ENCODE measurements at places on chromosomes 3 and 15.

DNA sequence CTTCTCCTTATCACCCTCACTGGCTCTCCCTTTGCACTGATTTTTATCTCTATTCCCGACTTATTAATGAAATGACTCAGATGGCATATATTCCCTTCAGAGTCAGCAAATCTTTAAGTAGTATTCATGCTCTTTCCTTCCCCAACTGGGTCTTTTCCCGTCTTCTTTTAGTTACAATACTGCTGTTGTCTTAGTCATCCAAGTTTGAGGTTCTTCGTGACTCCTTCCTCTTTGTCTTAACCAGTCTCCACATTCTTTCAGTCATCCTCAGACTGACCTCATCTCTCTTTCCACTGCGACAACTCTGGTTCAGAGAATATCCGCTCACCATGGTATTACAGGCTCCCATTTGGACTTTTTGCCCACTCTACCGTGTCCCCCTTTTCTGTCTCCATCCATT, 12.4 kb downstream of the WDR5B start:
- no peak for DNase-seq

- DNase-seq, result no peak
Measured at GRCh38 chr3:134038071-134038491, 8.4 kb upstream of the SLCO2A1 start.

DNA sequence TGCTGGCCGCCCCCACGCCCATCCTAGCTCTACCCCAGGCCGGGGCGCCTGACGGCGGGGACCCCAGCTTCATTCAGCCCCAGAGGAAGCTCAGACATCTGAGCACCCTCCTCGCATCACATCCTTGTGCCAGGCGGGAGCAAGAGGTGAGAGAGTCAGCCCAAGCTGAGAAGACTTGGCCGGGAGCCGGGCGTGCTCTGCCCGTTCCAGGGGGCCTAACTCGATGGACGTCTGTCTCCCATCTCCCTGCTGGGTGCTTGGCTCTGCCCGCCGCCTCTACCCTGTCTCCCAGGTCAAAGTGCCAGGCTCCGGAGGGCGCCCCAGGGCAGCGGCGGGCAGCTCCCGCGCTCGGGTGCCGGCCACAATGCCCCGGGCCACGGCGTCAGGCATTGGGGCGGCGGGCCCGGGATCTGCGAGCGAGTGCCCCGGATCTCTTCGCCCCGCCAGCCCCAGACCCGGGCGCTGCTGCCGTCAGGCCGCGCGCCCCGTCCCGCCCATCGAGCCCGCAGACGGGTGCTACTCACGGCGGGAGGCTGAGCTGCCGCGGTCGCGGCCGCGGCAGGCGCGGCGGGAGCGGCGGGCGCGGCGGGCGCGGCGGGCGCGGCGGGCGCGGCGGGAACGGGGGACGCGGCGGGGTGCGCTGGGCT, 388 bp downstream of the DAPK2 start:
- DNase-seq, result no peak

DNA sequence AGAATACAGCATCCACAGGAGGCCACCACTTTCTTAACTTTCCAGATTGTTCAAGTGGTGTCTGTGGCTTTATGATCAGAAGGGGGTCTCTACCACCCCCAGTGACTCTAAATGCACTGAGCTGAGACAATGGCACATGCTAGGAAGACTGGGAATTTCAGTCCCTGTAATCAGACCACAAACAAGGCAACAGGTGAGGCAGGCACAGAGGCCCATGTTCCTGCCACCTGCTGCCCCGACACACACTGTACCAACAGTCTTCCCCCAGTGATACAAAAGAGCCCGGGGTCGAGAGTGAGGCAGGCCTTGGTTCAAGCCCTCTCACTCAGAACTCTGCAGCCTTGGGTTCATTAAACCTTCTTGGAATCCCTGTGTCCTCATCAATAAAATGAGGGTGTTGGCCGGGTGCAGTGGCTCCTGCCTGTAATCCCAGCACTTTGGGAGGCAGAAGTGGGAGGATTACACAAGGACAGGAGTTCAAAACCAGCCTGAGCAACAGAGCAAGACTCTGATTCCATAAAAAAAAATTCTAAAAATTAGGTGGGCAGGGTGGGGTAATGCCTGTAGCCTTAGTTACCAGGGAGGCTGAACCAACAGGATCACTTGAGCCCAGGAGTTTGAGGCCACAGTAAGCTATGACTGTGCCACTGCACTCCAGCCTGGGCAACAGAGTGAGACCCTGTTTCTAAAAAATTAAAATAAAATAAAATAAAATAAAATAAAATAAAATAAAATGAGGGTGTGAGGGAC, 55.8 kb downstream of the ADCY5 start:
- no peak for DNase-seq

- no peak for DNase-seq
Measured at GRCh38 chr15:76175442-76175841, 115.7 kb downstream of the TMEM266 start.

GRCh38 chr3:66477856-66478255, 23.0 kb downstream of the LRIG1 start:
- no peak for DNase-seq

GRCh38 chr3:64830681-64831080, 142.9 kb upstream of the ADAMTS9 start:
- no peak for DNase-seq

DNA sequence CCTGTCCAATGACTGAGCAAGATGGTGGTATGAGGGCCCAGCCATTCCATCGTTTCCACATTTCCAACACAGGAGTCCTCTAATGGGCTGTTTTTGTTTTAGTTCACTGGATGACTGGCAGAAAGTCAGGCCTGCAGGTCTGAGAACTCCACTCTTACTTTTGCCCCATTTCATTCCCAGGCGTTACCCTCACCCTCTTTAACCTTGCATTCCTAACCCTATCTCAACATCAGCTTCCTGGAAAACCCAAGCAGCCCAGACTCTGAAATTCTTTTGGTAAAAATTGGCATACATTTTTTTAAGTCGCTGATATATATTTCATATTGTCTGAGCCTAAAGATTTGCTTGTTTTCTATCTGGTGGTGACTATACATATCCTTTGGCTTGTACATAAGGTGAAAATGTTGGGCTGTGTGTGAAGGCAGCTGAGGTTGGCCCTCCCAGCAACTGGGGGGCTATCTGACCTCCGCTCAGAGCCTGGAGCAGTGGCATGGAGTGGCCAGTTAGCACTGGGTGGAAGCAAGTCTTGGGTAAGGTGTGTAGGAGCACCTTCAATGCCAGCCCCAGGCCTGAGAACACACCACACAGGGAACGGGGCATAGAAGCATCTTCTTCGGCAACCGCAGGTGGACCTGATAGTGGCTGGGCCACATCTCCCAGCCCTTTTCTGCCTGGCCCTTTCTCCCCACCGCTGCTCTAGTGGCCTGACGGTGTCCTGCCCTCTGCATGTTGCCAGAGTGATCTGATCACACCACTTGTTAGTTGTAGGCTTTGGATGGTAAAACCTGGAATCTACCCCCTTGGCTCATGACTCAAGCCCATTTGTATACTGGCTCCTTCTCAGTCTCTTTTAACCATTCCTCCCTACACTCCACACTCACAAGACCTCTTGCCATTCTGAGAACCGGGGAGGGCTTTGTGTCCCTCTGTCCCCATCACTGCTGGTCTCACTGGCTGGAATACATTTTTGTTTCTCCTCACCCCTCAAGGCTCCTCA, 50.0 kb downstream of the AMOTL2 start:
- DNase-seq, result no peak

DNA sequence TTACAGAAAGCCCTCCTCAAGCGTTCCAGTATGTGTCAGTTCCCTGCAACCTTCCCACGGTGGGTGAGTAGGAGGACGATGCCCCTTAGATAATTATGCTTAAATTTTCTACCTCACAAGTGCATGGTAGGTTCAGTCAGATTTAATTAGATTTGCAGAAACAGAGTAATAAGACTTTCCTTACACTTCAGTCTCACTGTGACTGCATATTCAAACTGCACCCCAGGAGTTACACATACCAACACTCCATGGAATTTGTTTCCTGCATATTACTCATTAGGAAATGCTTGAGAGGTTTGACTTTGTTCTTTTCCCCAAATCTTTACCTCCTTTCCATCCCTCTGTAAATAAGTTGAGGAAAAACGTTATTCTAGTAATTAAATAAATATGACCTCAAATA, 108.8 kb downstream of the ARRDC4 start:
- DNase-seq, result no peak

- DNase-seq, result peak; percentile 55
Measured at GRCh38 chr15:80776420-80777045, 2.6 kb upstream of the CEMIP start.

DNA sequence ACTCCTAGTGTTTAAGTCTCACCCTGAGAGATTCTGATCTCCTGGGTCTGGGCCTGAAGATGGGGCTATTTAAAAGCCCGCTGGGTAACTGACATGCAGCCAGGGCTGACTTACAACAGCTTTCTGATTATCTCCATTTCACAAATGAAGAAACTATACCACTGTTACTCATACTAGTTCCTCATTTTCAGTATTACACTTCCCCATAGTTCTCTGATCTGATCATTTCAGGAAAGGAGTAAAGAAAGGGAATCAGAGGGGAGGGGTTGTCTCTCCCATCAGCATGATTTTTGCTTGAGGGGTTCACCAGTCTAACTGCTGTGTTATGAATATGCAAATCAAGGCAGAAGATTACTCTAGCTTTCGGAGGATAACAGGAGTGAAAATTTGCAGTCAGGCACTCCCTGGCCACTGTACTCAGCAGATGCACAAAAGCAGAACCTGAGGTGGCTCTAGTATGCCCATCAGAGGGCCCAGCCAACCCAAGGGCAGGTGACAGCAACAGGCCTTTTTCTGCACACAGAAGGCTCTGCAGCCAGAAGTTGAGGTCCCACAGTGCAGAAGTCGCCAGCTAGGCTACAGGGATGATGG, 59.4 kb downstream of the DAPK2 start:
- DNase-seq, result no peak

GRCh38 chr3:28206479-28206878, 34.9 kb upstream of the CMC1 start:
- DNase-seq, result no peak

- no peak for DNase-seq
Measured at GRCh38 chr3:81443958-81444357, 317.5 kb downstream of the GBE1 start.

- no peak for DNase-seq
Measured at GRCh38 chr3:16998236-16998923, 113.6 kb downstream of the PLCL2 start.

DNA sequence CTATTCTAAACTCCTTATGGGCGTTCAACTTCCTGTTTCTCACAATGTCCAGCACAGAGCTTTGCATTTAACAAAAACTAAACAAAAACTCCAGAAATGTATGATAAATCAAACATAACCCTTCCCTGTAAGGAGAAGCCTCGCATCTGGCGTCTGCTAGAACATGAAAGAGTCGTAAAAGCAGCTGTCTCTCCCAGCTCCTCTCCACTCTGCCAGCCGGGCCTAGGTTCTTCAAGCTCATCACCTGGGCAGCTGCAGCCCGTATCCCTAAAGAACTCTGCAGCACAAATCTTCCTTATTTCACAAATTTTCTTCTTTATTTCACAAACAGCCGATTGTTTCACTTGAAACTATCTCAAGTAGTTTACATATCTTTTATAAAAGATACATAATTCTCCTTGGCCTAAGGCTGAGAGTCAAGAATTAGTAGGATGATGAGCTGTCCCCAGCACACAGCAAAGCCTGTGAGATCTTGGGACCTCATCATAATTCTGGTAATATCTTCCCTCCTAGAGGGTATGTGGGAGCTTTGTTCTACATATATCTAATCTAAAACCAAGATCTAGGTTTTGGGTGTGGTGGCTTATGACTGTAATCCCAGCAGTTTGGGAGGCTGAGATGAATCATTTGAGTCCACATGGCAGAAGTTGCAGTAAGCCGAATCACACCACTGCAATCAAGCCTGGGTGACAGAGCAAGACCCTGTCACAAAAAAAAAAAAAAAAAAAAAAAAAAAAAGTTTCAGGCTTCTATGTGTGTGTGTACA, 35.3 kb downstream of the ANXA2 start:
- DNase-seq, result no peak

DNA sequence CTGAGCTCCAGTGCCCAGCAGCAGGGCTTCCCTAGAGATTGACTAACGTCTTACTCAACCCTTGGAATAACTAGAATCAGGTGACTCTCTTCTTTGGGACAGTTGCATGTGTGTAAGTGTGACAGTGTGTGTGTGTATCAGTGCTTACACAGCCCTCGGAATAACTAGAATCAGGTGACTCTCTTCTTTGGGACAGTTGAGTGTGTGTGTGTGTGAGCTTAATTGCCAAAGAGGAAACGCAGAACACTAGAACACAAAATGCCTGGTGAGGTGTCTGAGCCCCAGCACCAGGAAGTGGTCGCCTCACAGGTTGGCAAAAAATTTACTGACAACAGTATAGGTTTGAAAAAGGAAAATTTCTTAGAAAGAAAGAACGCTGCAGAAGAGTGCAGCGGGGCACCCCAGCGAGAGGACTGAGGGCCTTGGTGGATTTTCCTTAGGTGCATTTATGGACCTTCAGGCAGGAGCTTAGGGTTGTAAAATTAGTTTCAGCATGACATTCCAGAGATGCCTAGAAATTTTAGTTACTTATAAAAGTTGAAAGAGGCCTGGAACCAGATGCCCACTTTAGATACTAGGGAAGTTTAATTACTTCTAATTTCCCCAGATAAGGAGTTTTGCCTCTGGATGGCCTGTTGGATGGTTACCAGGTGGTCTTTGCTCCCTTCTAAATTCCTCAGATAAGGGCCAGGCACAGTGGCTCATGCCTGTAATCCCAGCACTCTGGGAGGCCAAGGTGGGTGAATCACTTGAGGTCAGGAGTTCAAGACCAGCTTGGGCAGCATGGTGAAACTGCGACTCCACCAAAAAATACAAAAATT, 3.7 kb upstream of the WDR82 start:
- DNase-seq, result no peak

- no peak for DNase-seq
Measured at GRCh38 chr3:147619921-147620560, 210.9 kb downstream of the ZIC1 start.

DNA sequence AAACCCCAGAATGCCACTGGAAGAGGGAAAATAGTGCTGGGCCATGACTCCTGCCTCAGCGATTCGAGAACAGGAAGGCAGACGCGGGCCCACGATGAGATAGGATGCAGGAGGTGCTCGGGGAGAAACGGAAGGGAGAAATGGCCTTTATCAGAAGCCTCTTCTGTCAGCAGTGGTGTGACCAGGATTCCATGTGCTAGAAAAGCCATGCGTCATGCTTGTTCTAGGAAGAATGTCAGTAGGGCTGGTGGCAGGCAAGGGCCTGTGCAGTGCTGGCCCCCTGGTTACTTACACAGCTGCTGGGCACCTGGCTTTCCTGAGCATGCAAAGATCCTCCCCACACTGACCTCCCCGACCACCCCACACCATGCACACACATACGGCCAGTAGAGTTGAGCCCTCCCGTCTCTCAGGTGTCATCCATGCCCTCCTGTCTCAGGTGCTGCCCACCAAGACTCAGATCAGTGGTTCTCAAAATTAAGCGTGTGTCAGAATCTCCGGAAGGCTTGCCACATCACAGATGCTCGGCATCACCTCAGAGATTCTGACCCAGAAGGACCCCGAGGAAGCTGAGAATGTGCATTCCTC, 106.7 kb downstream of the ADAMTS17 start:
- DNase-seq, result no peak

GRCh38 chr15:65790694-65791334, 1.3 kb downstream of the DENND4A start:
- no peak for DNase-seq
